Stimulated activated CD4-positive, alpha-beta T cell treated with anti-CD3 and anti-CD28 coated beads, TNF-alpha, amount 100 ng/mL, for 4 hours (primary cell): ENCODE measurements at places on chromosomes 6 and 20.
A peak's percentile ranks its signal among the peaks of the same experiment; 100 is the strongest.

GRCh38 chr6:48628316-48628715 is 517.3 kb upstream of the PTCHD4 start:
- no peak for DNase-seq

DNA sequence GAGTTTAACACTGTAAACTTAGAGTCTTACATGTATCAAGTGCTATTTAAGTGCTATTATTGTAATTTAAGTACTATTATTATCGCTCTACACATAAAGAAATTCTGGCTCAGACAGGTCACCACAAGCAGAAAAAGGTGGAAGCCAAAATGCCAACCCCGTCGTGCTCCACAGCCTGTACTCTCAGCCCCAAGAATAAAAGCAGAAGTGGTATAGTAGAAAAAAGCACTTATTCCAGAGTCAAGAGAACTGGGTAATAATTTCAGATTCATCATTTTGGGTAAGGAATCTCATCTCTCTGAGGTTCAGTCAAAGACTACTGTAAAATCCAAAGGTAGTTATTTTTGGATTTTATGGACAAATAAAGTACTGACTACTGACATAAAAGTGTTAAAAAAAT is 943 bp downstream of the ZUP1 start:
- DNase-seq, result no peak

- DNase-seq, result no peak
Observed at GRCh38 chr6:7235712-7236305, 77.2 kb downstream of the SSR1 start.

GRCh38 chr6:169424821-169425240 is 171.2 kb upstream of the THBS2 start:
- DNase-seq, result no peak

GRCh38 chr6:3196770-3197169 is 30.7 kb downstream of the TUBB2B start:
- DNase-seq, result no peak

- no peak for DNase-seq
Observed at GRCh38 chr6:71886184-71887005, at the start of gene RIMS1. Gene RIMS1, plus strand, starts transcription at chr6:71886550. Its CDS starts 474 bp downstream, at chr6:71887024.

DNA sequence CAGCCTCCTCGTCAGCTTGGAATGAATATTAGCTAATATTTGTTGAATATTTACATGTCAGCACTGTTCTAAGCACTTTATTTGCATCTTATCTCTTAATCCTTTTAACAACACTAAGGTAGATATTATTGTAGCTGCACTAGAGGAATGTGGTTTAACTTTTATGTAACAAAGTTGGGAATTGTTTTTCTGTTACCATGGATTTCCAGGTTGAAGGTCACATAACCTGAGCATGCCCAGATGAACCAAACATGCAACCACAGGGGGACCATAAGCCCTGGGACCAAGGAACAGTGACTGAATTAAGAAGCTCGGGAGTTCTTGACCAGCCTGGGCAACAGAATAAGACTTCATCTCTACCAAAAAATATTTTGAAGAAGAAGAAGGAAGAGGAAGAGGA is 29.1 kb upstream of the YWHAB start:
- DNase-seq, result no peak

- DNase-seq, result no peak
Observed at GRCh38 chr6:106782536-106783285, 153.3 kb downstream of the QRSL1 start.

DNA sequence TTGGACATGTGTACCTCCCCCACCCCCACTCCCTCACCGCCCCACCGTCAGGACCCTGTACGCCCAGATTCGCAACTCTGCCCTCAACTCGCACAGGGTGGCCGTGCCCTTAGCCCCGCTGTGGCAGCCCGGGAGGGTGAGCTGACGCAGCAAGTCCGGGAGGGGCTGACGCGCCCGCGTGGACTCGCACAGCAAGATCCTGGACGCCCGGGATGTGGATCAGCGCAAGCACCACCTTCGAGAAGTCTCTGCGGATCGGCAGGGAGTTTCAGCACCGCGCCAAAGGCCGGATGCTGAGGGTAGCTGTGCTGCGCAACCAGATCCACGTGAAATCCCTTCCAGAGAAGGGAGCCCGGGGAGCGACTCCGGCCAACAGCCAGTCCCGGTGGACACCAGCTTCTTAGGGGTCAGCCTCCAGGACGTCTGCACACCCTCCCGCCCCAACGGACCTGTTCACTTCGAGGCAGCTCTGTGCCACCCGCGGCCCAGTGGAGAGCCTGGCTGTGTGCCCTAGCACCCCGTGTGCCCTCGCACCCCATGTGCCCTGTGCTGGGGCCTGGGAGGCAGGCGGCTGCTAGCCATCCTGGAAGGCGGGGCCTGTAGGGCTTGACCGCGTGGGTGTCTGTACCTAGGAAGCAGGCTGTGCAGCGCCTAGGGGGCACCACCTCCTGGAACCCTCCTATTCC is 6.7 kb upstream of the GJA10 start:
- DNase-seq, result no peak

GRCh38 chr20:8117636-8118035 is 14.4 kb upstream of the PLCB1 start:
- no peak for DNase-seq

DNA sequence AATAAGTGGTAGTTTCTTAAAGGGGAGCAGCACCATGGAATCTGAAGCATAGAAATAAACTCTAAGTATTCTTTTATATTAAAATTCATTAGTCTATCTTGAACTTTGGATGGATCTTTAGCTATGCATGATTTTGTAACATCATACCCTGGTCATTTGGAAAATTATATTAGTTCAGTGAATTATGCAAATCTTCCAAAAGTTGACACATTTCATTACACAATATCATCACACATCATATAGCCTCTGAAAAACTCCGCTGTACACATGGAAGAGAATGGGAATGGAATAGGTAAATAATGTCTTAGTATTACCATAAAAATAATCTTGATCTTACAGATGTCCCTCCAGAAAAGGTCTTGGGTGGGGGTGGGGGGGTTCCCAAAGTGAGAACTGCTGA is 96.1 kb downstream of the ATXN1 start:
- DNase-seq, result no peak

DNA sequence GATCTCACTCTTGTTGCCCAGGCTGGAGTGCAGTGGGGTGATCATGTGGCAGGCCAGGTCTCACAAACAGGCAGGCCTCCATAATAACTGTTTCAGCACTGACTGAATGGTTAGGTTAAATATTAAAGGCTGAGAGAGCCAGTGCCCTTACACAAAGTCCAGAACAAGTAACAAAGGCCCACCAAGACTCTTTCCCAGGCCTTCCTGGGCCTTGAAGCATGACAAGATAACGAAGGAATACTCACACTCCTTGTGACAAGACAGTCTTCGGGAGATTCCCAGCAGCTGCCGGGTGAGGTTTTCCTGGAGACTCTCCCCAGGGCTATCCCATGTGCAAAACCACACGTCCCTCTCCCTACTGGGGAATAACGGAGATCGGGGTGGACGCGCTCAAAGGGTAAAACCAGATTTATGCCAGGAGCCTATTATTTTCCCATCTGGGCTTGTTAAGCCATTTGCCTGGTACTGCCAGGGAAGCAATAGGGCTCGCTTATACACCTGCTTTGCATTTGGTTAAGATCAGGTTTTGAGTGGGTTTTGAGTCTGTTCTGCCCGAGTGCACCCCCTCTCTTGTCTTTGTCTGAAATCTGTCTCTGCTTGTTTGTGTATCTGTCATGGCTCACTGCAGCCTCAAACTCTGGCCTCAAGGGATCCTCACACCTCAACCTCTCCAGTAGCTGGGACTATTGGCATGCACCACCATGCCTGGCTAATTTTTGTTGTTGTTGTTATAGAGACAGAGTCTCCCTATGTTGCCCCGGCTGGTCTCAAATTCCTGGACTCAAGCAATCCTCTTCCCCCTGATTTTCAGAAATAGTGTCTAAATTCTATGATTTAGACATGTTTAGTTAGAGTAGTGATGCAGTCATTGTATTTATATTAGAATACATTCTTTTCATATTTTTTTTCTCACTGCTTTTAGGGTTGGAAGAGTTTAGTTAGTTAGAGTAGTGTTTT is 1.4 kb upstream of the ENPP3 start:
- DNase-seq, result no peak

- DNase-seq, result no peak
Observed at GRCh38 chr20:36017048-36017951, 48.9 kb downstream of the CNBD2 start.

- DNase-seq, result no peak
Observed at GRCh38 chr6:42454428-42454791, 2.7 kb upstream of the TRERF1 start.

- DNase-seq, result no peak
Observed at GRCh38 chr6:34332251-34333198, 59.9 kb downstream of the NUDT3 start.

- no peak for DNase-seq
Observed at GRCh38 chr6:92779746-92780145, 639.6 kb downstream of the EPHA7 start.

GRCh38 chr6:101478891-101479290 is 85.4 kb downstream of the GRIK2 start:
- no peak for DNase-seq

GRCh38 chr6:42236030-42236429 is 18.4 kb upstream of the MRPS10 start:
- DNase-seq, result no peak

- no peak for DNase-seq
Observed at GRCh38 chr6:42777126-42777822, 4.6 kb upstream of the BICRAL start.

- no peak for DNase-seq
Observed at GRCh38 chr20:38804221-38804620, 1.3 kb upstream of the PPP1R16B start.

DNA sequence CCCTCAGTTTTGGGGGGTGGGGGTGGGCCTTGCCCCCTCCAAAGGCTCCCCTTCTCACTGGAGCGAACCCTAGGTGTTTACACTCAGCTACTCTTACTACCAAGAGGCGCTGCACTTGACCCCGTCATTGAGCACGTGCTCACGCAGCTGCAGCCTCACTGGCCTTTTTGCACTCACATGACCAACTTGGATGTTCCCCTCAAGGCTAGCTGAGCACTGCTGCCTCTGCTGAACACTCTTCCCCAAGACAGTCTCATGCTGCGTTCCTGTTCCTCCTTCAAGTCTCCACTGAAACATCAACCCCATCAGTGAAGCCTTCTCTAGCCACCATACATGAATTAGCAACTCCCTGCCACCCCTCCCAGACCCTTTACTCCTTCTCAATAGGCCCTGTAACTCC is 4.0 kb downstream of the SOD2 start:
- DNase-seq, result no peak

DNA sequence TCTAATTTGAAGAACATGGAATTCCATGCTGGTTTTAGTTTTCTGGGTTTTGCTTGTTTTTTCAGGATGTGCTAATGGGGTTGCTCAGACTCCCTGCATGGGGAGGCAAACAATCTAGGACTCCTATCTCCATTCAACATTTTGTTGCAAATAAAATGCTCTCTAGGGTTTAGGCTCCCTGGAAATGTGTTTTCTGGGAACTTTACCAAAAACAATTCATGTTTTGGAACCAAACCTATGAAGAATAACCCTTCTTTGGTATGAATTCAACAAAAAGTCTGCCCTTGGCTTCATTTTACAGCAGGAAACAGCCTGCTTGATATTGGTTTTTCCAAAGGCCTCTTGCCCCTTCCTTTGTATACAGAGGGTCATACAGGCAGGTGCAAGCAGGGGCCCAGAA is 217.7 kb downstream of the FOXA2 start:
- DNase-seq, result no peak

DNA sequence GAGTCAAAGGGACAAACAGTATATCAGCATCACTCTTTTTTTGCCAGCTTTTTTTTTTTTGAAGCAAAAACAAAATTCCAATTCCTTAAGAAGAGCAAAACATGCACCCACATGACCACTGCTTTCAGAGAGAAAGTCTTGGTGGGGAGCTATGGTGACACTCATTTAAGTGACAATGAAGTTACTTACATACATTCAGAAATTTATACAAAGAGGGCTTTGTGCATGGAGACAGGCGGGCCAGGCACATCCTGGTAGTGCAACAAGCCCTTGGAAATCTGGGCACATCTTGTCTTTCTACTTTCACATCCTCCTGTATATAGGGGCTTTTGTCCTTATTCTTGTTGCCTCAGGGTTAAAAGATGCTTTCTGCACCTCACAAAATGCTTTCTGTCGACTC is 55.9 kb downstream of the IL22RA2 start:
- no peak for DNase-seq

GRCh38 chr6:63945987-63946386 is 310.4 kb downstream of the PHF3 start:
- no peak for DNase-seq

- no peak for DNase-seq
Observed at GRCh38 chr6:161029195-161029809, 37.7 kb downstream of the MAP3K4 start.

DNA sequence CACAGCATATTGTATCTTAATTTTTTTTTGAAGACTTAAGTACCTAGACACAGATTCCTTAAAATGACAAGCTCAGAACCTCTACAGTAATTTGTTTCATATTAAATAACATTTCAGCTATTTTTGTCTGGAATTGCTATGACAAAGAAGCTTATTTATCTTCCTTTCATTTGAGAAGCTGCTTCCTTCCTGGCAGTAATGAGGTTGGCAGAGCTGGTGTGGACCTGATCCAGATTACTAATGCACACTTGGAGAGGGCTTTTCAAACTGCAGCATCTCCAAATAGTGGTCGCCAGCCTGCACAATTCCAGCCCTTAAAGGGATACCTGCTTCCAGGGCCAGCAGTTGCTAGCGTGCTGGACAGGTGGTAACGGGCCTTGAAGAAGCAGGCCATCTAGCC is 12.1 kb downstream of the PTCHD4 start:
- no peak for DNase-seq

- no peak for DNase-seq
Observed at GRCh38 chr6:85483846-85484245, 34.0 kb downstream of the NT5E start.

DNA sequence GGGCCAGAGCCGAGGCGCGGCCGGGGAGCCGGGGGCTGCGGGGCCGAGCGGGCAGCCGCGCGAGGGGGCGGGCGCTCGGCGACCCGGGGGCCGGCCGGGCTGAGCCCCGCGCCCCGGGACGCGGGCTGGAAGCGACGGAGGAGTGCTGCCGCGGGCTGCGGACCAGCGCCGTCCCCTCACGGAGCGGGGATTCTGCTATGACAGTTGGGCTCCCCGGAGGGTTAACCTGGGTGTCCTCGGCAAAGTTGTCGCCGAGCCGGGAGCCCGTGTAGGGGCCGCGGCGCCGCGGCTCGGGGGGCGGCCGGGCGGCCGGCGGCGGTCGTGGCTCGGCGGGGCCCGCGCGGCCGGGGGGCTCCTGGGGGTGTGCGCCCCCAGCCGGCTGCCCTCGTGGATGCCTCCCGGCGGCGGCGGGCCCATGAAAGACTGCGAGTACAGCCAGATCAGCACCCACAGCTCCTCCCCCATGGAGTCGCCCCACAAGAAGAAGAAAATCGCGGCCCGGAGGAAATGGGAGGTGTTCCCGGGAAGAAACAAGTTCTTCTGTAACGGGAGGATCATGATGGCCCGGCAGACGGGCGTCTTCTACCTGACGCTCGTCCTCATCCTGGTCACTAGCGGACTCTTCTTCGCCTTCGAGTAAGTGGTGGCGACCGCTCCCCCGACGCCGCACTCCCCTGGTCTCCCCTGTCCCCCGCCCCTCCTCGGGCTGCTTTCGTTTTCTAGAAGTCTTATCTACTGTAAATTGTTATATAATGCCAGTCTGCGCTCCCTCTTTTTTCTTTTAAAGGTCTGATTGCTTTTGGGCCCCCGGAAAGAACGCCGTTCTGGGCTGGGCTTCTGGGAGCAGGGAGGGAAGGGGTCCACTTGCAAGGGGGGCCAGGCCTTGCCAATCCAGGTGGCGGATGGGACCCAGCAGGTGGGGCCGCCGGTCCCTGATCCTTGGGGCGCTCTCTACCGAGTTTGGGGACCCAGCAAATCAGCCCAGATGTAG is 936 bp downstream of the ZDHHC14 start:
- peak; percentile 44 for DNase-seq

- DNase-seq, result no peak
Observed at GRCh38 chr20:23145281-23145700, 59.2 kb upstream of the CD93 start.

GRCh38 chr20:33753763-33754162 is 22.0 kb downstream of the ZNF341 start:
- no peak for DNase-seq
